Glomerular endothelial cell (primary cell): ENCODE measurements at places on chromosomes 1 and 21. TPM values are rescaled to one million over a fixed set of nuclear protein-coding genes. Genes with fewer than 3 reads are reported as not detected.

The SLC1A7 gene
- total RNA-seq, result not detected in 2 replicates

The LCA5L gene
- 0.53 and 2.0 TPM in 2 replicates for total RNA-seq

The SPSB1 gene
- 29.0 and 66.0 TPM in 2 replicates for total RNA-seq

The THEMIS2 gene
- total RNA-seq, result 20.2 and 29.5 TPM in 2 replicates

DNA sequence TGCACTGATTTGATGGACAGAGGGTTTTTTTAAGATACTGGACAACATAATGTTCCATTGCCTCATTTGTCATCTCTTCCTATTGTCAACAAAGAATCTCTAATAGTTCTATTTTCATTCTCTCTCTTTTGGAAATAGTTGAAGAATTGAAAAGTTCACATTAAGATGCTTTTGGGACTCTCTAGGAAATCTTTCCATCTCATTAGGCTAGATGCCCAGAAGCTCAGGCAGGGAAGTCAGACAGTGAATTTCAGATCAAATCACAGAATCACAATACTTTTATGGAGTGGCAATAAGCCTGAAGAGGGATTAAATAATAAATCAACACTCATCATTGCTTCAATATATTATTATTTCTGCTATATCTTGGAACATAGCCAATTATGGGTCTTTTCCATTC is 29.2 kb downstream of the NEGR1 start:
- DNase-seq, result no peak

- no peak for DNase-seq
These were observed 160.2 kb downstream of the PSMG1 start for GRCh38 chr21:39022863-39023693.

DNA sequence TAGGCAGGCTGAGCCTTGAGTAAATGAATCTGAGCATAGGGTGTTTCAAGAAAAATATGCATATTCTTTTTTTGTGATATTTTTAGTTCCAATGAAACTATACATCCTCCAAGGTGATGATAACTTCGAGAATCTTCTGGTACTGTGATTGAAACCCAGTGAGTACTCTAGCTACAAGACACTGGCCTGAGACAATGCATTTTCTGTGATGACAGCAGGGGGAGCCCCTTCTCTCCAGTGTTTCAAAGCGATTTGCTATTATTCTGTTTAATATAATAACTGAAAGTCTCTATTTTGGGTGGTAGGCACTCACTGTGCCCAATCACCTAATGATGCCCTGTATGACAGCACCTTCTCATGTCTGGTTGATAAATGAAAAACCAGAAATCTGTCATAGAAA is 12.1 kb downstream of the IRF2BP2 start:
- DNase-seq, result no peak

DNA sequence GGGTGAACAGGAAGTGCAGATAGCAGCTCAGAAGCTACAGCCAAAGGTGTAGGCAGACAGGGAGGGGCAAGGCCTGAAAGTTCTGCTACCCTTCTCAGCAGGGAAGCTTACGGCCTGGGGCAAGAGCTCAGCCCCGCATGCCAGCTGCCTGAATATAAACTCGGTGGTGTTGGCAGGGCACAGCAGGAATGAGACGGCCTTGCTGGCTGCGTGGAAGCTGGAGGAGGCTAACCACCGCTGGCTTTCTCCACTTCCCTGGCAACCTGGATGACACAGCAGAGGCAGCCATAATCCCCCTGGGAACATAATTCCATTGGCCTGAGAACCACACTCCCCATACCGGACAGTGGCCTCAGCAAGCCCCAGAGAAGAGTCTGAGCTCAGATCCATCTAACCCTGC is 81.9 kb upstream of the PRRC2C start:
- no peak for DNase-seq

- DNase-seq, result no peak
These were observed 136.2 kb upstream of the BACE2 start for GRCh38 chr21:41031701-41032220.

- DNase-seq, result no peak
These were observed 247.0 kb downstream of the PTBP2 start for GRCh38 chr1:96968541-96968940.

DNA sequence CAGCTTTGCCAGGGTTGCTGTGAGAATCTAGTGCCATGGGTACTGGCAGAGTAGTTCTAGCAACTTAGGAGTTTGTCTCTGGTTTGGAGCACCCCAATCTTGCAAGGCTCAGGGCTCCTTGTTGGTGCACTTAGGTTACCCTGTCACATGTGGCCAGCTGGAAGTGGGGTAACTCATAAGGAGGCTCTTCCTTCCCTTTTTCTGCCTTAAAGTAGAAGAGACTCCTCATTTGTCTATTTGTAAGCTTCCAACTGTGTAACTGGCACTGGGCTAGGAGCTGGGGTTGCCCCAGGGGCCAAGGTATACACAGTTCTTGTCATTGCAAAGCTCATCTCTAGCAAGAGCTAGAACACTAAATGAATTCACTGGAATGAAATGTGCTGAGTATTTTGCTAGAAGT is 10.6 kb downstream of the MROH7 start:
- DNase-seq, result no peak

- no peak for DNase-seq
These were observed 99.0 kb upstream of the LBR start for GRCh38 chr1:225526878-225527277.

GRCh38 chr1:108657356-108658080 is 3.4 kb downstream of the HENMT1 start:
- DNase-seq, result no peak

DNA sequence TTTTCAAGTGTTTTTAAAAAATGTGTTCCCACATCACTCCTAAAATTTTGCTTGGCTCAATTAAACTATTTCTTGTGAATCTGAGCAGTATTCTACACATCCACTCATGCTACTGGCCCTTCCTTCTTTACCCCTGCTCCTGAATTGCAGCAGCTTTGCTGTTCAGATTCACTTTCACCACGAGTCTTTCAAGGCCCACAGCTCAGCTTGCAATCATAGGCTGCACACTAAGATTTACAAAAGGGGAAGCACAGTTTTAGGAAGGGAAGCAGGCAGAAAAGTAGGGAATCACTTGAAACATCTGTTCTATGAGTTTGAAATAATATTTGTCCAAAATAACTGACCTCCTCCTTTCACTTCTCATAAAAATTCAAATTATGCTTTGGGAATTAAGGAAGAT is 70.9 kb upstream of the EDEM3 start:
- DNase-seq, result no peak
